Stimulated activated CD4-positive, alpha-beta T cell treated with anti-CD3 and anti-CD28 coated beads, Interleukin-4, amount 100 ng/mL, for 24 hours (primary cell): ENCODE measurements at places on chromosomes 2 and 18.

- no peak for DNase-seq
These were observed 2.1 kb downstream of the MSGN1 start for GRCh38 chr2:17818235-17818815.

GRCh38 chr2:190736355-190736754 is 87.5 kb downstream of the NAB1 start:
- no peak for DNase-seq

GRCh38 chr2:102801098-102801718 is 39.4 kb downstream of the TMEM182 start:
- no peak for DNase-seq

DNA sequence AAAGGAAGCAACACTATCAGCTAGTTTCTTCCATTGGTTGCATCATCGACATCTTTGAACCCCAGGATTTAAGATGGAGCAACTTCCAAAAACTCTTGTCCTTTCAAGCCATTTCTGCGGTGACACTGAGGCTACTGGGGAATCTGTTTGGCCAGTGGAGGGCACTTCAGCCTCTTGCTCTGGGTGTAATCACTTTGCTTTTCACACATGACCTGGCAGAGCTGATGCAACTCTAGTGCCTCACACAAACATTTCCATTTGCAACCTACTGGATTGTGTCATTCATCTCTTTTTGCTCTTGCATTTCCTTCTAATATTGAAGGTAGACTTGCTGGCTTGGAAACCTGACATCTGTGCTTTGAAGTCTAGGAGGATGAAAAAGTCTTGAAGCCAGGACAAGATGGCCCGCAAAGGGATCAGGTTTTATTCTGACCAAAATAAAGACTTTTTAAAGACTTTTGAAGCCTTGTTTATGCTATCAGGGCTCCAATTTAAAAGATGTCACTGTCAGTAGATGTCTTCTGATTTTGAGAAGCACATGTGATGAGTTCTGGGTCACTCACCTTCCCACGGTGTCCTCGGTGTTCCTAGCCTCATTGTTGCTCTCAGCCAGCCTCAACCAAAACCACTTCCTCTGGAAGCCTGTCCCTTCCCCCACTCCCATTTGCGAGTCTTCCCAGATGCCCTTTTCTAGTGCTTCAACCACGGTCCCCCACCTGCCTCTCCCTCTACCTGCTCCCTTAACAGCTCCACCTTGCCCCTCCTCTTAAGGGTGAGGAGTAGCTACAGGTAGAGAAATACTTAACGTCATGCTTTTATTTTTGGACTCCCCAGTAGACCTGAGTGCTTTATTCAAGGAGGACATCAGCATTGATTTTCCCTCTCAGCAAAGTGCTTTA is 69.7 kb upstream of the KCNE4 start:
- no peak for DNase-seq

GRCh38 chr18:42107691-42108450 is 152.8 kb downstream of the PIK3C3 start:
- DNase-seq: no peak

DNA sequence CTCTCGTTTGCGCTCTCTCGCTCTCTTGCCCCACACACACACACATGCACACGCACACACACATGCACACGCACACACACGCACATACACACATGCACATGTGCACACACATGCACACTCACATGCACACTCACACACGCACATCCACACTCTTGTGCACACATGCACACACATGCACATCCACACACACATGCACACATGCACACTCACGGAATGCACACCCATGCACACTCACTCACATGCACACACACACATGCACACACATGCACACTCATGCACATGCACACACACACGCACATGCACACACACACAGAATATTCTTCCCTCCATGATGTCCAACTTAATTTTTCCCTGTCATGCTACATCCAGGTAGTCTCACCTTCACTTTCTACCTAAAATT is 360.1 kb downstream of the DCC start:
- no peak for DNase-seq

- DNase-seq: no peak
These were observed 39.8 kb upstream of the ZEB2 start for GRCh38 chr2:144559681-144560080.

- no peak for DNase-seq
These were observed 39.9 kb downstream of the DSEL start for GRCh38 chr18:67476585-67476984.

- DNase-seq: no peak
These were observed 116.8 kb downstream of the CTAGE1 start for GRCh38 chr18:22300665-22301636.

- DNase-seq: no peak
These were observed 38.6 kb downstream of the CYP1B1 start for GRCh38 chr2:38037325-38037724.

DNA sequence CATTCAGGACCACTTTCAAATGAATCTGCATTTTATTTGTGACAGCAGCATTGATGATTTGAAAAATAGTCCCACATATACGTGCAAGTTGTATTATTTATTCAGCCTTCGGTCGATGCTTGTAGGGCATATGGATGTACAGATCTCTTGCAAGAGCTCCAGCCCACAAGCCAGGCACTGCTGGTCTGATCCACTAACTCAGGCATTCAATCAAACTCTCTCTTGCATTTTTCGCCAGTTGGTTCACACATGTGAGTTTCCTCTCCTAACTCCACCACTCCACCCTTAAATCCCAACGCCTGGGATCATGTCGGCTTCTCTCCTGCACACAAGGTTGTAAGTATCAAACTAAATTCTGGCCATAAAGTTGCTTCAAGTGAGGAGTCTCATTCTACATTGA is 318.7 kb downstream of the CYP26B1 start:
- DNase-seq: no peak

GRCh38 chr18:39846265-39846664 is 2108.8 kb upstream of the PIK3C3 start:
- no peak for DNase-seq

GRCh38 chr2:84283506-84283905 is 175.6 kb downstream of the SUCLG1 start:
- no peak for DNase-seq

DNA sequence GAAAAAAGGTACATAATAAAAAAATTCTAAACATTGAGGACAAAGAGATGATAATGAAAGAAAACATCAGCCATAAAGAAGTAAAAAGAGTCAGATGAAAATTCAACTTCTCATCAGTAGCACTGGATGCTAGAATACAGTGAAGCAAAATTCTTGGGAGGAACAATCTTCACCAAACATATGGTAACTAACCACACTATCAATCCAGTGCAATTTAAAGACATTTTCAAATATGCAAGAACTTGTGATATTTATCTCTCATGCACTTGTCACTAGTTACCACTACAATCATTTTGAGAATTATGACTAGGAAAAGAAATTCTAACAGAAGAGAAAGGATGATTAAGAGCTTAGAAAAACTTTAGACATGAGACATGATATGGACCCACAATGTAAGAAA is 127.4 kb downstream of the RTTN start:
- DNase-seq: no peak

GRCh38 chr2:209422191-209422754 is 1.6 kb upstream of the MAP2 start:
- no peak for DNase-seq

GRCh38 chr2:59734743-59735142 is 818.7 kb downstream of the BCL11A start:
- DNase-seq: no peak

DNA sequence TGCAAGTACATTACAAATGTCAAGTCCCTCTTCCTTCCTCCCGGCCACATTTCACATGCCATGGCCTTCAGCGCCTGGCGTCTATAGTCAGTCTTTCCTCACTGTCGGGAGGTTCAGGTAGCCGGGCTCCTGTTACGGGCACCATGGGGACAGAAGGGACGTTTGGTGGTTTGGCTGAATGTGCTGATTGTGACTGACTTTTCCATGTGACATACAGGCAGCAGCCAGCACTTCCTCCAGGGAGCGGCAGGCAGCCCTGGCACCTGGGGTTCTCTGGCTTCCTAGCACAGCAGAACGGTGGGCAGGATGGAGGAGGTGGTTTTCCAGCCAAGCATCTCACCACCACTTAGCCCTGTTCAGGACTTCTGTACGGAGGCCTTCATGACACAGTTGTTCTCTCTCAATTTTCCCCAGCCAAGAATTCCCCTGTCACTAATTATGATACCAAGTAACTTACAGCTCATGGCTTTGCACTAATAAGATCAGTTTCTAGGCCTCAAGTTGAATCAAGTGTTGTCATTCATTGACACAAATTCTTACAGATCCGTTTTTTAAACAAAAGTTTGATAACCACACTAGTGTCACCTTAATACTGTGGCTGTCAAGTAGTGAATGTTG is 83.9 kb upstream of the REV1 start:
- no peak for DNase-seq

- no peak for DNase-seq
These were observed 34.3 kb upstream of the PPP1CB start for GRCh38 chr2:28717339-28717758.

- DNase-seq: no peak
These were observed 77.4 kb upstream of the DNMT3A start for GRCh38 chr2:25418944-25419677.

- DNase-seq: no peak
These were observed 4.5 kb downstream of the RBKS start for GRCh38 chr2:27885661-27886060.

DNA sequence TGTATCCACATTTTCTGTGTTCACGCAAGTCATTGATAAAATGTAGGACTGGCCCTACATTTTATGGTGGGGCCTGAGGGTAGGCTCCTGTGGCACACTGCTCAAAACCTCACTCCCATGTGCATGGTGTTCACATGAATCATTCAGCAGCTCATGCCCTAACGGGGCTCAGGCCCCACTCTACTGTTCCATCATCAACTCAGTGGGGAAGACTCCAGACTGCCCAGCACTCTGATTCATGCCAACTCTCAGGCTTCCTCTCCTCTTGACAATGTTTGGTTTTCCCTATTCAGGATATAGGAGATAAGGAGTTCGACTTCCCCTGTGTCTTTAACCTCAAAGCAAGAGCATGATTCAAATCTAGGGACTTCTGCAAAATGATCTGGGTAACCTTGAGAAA is 92.0 kb upstream of the BOD1L2 start:
- no peak for DNase-seq

DNA sequence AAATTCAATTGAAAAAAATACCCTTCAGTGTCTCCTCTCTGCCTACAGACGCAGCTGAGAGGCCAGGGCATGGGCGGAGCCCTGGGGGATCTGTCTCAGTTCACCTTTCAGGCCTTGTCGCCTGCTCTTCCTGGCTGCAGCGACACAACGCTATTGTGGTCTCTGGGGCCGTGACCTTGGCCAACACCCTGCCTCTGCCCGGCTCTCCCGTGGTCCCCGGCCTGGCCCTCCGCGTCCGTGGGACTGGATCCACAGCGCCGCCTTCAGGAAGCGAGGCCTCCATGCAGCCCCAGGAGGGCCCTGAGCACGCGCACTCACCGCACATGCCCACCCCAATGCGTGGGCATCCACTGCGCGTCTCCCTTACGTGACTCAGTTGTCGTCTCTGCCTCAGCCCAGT is 81.1 kb downstream of the MRPS9 start:
- DNase-seq: no peak

DNA sequence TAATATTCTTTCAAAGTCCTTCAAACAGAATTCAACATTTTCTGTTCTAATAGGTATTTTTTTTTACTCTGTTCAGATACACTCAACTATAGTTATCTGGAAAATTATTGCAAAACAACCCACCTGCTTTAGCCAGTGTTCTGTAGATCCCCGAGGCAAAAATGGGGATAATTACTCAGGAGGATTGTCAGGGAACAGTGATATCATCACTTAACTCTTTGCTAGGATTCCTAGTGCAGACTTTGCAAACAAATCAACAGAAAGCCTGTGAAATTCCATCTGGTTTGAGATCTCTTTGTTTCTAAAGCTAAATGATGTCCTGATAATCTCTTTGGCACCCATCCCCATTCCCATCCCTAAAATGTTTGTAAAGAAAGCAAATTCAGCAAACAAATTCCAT is 413.6 kb upstream of the MEIS1 start:
- no peak for DNase-seq

- no peak for DNase-seq
These were observed 250.8 kb downstream of the LRRTM1 start for GRCh38 chr2:80053522-80054345.

DNA sequence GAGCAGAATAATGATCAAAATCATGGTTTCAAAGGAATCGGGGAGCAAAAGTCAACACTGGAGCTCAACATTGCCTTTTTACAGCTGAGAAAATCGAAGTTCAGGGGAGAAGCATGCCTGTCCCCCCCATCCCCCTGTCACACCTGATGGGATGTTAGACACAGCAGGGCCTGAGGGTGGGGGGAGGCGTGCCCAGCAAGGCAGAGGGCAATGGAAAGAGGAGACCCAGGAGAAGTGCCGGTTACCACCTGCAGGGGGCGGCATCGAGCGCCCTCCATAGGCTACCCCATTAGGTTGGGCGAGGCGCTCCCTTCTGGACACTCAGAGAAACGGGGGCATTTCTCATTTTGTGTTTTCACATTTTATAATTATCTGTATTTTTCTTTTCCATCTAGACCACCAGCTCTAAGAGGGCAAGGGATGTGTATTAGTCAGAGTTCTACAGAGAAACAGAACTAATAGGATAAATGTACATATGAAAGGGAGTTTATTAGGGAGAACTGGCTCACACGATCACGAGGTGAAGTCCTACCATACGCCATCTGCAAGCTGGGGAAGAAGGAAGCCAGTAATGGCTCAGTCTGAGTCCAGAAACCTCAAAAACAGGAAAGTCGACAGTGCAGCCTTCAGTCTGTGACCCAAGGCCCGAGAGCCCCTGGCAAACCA is 271.3 kb downstream of the LRATD1 start:
- DNase-seq: peak; percentile 55

DNA sequence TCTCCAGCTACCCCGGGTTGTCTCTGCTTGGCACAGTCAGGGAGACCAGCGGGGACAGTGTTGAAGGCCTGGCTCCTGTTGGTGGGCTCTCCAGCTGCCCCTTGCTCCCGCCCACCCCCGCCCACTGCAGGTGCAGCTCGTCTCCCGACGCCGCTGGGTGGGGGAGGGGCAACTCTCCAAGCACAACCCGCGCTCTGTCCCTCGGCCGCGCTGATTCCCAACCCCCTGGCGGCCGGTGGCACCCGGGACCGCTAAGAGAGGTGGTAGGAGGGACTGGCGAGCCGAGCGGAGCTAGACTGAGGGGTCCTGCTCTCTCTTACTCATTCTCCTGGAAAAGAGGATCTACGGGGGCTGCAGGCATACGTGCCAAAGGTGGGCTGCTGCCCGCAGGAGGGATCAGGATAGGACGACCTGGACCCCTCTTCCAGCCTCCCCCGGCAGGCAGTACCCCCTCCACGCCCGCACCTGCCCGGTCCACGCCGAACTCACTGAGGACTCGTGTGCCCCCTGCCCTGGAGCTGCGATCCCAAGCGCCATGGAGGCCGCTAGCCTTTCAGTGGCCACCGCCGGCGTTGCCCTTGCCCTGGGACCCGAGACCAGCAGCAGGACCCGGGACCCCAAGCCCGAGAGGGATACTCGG is 44.5 kb downstream of the DDX18 start:
- no peak for DNase-seq
